Neural progenitor cell (in vitro differentiated cells): ENCODE measurements at places on chromosomes 4 and X. TPM values are rescaled to one million over a fixed set of nuclear protein-coding genes. Genes with fewer than 3 reads are reported as not detected.

DNA sequence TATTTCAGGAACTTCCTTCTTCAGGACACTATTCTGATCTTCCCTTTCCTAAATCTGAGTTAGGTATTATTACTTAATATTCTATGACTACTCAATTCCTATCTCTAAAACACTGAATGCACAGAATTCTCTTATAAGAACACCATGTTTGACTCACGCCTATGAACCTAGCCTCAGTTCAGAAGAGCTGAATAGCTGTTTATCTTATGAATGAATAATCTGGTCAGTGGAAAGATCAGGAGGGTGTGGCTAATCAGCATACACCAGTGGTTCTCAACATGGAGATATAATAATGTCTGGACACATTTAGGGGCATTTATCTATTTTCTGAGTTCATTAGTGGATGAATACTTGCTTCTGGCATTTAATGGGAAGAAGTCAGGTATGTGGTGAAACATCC, 24.2 kb downstream of the EPHA5 start:
- H3K27me3 ChIP-seq: no peaks in the 10 kb centered on the region
- no peak for DNase-seq
- H3K27ac ChIP-seq: no peak overlapping the region
- no peaks in the 10 kb centered on the region for H3K36me3 ChIP-seq
- H3K4me1 ChIP-seq: no peaks in the 10 kb centered on the region

DNA sequence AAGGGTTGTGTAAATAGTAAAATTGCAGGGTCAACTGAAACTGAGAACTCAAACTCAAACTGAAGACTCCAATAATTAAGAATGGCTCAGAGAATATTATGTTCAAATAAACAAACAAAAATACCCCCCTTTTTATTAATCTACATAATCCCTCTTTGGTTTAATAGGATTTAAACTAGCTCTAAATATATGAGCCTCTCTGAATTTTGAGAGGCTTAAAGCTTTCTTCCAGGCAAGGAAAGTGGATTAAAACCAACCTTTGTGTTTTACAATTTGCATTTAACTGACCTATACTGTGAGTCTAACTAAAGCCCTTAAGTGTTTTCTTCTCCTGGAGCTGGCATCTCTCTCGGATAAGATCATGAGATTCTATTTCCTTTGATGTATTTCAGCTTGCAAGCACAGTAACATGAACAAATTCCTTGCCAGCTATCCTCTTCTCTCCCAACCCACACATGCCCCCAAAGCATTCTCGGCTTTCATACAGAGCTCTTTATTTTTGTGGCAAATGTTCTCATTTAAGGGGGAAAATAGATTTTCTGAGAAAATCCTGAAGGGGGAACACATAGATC, 1310.8 kb upstream of the AGA start:
- H3K27me3 ChIP-seq: peaks cover 31% of the 10 kb centered on the region
- peak overlapping the region; percentile 7 for H3K4me3 ChIP-seq
- DNase-seq: peak; percentile 80
- H3K4me1 ChIP-seq: peaks cover 23% of the 10 kb centered on the region

- H3K27me3 ChIP-seq: no peaks in the 10 kb centered on the region
- no peaks in the 10 kb centered on the region for H3K4me1 ChIP-seq
- no peak overlapping the region for H3K4me3 ChIP-seq
- no peak overlapping the region for H3K27ac ChIP-seq
These were observed 640.7 kb downstream of the BCOR start for GRCh38 chrX:39456894-39457604.

- no peaks in the 10 kb centered on the region for H3K36me3 ChIP-seq
- no peak overlapping the region for H3K27ac ChIP-seq
- no peaks in the 10 kb centered on the region for H3K27me3 ChIP-seq
- H3K4me1 ChIP-seq: no peaks in the 10 kb centered on the region
These were observed 103.3 kb downstream of the IL15 start for GRCh38 chr4:141739636-141740035.

GRCh38 chrX:149825424-149825823, 43.7 kb downstream of the MAGEA9 start:
- H3K4me1 ChIP-seq: peaks cover 17% of the 10 kb centered on the region
- no peak overlapping the region for H3K27ac ChIP-seq
- peaks cover 7% of the 10 kb centered on the region for H3K27me3 ChIP-seq

GRCh38 chr4:14532436-14532835, 469.8 kb upstream of the CPEB2 start:
- no peaks in the 10 kb centered on the region for H3K36me3 ChIP-seq
- DNase-seq: no peak
- H3K4me1 ChIP-seq: peaks cover 19% of the 10 kb centered on the region
- no peaks in the 10 kb centered on the region for H3K27me3 ChIP-seq
- no peak overlapping the region for H3K4me3 ChIP-seq
- H3K27ac ChIP-seq: no peak overlapping the region

- H3K27me3 ChIP-seq: no peaks in the 10 kb centered on the region
- H3K27ac ChIP-seq: no peak overlapping the region
- H3K4me3 ChIP-seq: no peak overlapping the region
These were observed 56.0 kb downstream of the TASL start for GRCh38 chrX:30521440-30522182.

Gene SLC6A8
- 94.1 and 191 TPM in 2 replicates for total RNA-seq

Gene AADAT
- 20.0 and 24.2 TPM in 2 replicates for total RNA-seq

Gene NHS
- 3.9 and 12.1 TPM in 2 replicates for total RNA-seq

Gene ZCCHC13
- not detected in 2 replicates for total RNA-seq

Gene ARSJ
- total RNA-seq: 0.25 and 0.28 TPM in 2 replicates

Gene SH3D19
- 38.3 and 39.3 TPM in 2 replicates for total RNA-seq
